Posterior vena cava (tissue), 2 donors: ENCODE measurements at places on chromosomes 6 and 20. TPM values are rescaled to one million over a fixed set of nuclear protein-coding genes. Genes with fewer than 3 reads are reported as not detected.

DNA sequence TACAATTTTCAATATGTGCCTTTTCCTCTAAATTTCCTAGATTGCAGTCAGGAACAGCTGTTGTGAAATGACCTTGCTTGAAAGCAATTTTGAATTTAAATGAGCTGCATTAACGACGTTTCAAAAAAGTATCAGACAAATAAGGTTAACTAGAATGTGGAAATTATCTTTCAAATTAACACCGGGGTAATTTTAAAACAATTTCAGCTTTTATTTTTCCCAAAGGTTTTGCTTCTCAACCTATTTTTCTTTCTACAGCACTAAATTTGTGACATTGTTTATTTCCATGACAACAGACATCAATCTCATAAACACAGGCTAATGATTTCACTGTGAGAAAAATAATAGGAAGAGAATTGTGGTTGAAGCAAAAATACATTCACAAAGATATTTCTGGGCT, 38.5 kb downstream of the COL12A1 start:
- DNase-seq: no peak

GRCh38 chr6:169723991-169724493, 258 bp downstream of the PHF10 start:
- DNase-seq: peak; percentile 83

Gene CCN5
- 210 TPM for total RNA-seq

- DNase-seq: no peak
Observed at GRCh38 chr6:98014442-98015201, 731.6 kb upstream of the MMS22L start.

Gene NPEPL1
- total RNA-seq: 28.5 TPM

Gene CLVS2
- not detected for total RNA-seq

DNA sequence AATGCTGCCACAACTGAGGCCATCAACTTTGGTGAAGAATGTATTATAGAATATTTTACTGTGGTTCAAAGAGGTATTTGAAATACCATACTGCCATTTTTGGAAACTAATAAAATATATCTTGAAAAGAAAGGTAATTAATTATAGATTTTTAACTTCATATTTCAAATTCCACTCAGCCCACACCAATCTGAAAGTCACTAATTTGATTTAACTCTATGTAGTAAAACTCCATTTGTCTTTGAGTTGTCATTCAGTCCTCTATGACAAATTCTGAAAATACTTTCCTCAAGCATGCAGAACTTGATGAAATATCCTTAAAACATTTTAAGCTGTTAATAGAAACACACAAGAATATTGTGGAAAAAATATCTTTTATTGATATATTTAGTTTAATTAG, 1196.7 kb upstream of the CITED2 start:
- DNase-seq: no peak

GRCh38 chr20:45433316-45433715, 17.4 kb downstream of the PIGT start:
- DNase-seq: no peak

Gene MYMX
- total RNA-seq: 1.5 TPM

Gene GHRH
- total RNA-seq: not detected

Gene OR2B6
- total RNA-seq: not detected

Gene VSX1
- not detected for total RNA-seq

Gene SLC22A1
- total RNA-seq: 1.8 TPM

- DNase-seq: no peak
Observed at GRCh38 chr6:169340395-169340794, 86.7 kb upstream of the THBS2 start.

GRCh38 chr20:33014336-33015113, 7.0 kb downstream of the BPIFB2 start:
- DNase-seq: peak; percentile 40

- no peak for DNase-seq
Observed at GRCh38 chr6:109239160-109239559, 143.1 kb downstream of the CD164 start.

GRCh38 chr6:99612551-99613408, 6.1 kb downstream of the PRDM13 start:
- DNase-seq: no peak

GRCh38 chr6:117399924-117400323, 25.8 kb downstream of the ROS1 start:
- DNase-seq: no peak

DNA sequence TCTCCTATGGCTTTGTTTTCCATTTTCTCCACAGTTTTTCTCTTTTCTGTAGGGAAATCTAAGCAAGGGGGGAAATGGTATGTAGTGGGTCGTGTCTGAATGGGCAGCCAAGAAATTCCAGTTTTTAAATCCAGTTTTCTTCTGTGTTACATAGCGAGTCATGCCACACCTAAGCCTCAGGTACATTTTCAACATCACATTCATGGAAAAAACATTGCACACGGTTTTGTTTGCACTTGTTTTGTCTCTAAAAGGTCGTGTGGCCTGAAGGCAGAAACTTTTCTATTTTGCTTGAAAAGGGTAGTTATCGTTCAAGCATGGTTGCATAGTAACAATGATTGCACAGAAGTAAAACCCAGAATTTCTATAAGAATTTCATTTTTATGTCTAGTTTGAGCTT, 70.5 kb downstream of the MOXD1 start:
- no peak for DNase-seq

GRCh38 chr6:121748376-121748775, 312.9 kb downstream of the GJA1 start:
- DNase-seq: no peak

- DNase-seq: peak; percentile 73
Observed at GRCh38 chr20:905396-905961, 10.7 kb downstream of the ANGPT4 start.

GRCh38 chr6:32738126-32738525, 3.1 kb upstream of the HLA-DQA2 start:
- DNase-seq: no peak

Gene SDC4
- total RNA-seq: 104 TPM

DNA sequence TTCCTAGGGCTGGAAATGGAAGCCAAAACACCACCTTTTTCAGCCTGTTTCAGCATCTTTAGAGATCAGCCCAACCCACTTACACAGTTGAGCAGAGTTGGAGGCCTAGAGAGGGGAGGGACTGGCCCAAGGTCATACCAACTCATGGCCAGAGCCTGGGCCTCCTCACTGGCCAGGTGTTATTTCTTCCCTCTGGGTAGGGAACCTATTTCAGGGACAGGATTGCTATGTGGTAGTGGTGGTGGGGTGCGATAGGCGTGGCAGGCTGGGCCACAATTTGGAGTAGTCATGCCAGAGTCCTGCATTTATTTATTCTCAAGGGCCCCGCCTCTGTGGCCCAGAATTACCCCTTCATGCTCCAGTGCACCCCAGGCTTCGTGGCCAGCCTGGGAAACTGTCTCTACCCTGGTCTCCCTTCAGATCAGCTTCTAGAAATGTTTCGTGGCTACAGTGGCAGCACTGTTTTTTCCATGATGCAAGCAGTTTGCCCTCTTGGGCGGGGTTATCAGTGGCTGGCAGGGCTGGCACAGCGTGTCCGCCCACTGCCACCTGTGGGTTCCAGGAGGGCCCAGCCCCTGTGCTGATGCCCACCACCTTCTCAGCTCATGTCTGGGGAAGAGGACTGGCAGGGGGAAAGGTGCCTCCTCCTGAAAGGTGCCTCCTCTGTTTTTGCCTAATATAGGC, 6.2 kb downstream of the VEGFA start:
- peak; percentile 72 for DNase-seq

Gene POLR3F
- 9.2 TPM for total RNA-seq

GRCh38 chr6:161853657-161854056, 579.8 kb upstream of the AGPAT4 start:
- DNase-seq: no peak

- no peak for DNase-seq
Observed at GRCh38 chr6:53233309-53233708, 84.7 kb upstream of the GCM1 start.

GRCh38 chr6:21899708-21900107, 306.2 kb downstream of the SOX4 start:
- DNase-seq: no peak

DNA sequence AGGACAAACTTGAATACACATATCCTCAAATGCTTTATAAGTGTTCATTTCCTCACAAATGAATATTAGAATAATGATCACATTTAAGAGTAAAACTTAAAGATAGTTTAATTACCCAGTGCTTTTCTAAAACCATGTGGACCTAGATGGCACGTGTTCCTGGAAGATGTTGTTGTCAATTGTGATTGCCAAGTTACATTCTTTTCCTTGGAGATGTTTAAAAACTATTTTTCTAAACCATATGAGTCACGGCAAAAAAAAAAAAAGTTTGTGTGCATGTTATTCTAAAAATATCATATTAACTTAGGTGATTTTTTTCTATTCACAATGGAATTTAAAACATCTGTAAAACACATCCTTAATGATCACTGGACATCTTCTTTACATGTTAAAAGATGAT, 51.1 kb downstream of the RCAN2 start:
- DNase-seq: no peak

Gene SMIM29
- total RNA-seq: 19.0 TPM

GRCh38 chr6:72414657-72415056, 207.2 kb upstream of the KCNQ5 start:
- DNase-seq: no peak

DNA sequence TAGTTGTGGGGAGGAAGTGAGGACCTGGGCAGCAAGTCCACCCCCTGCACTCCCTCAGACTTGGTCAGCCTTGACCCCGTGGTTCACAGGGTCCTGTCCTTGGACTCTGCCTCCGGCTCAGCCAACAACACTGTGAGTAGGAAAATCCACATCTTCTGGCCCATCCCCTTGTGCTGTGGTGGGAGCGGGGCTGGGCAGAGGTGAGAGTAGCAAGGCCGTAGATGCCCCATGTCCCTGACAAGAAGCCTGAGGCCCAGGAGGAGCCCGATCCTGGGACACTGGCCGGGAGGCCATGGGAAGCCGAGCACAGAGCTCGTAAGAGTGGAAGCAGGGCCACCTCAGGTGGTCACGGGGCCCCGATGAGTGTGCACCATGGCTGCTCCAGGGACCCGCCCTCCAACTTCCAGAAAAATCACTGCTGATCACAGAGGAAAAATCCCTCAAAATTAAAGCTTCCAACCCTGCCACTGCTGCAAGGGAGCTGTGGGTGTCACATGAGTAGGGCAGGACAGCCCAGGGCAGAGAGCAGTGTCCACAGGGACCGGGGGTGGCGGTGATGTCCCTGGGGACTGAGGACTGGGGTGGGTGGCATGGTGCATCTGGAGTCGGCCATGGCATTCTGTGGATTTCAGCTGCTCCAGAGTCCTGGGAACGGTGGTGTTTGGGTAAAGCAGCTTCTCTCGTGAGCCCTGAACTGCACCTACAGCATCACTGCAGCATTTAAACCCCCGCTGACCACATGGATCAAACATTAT, 189.4 kb downstream of the DLL1 start:
- DNase-seq: peak; percentile 67

Gene OR10C1
- total RNA-seq: not detected

DNA sequence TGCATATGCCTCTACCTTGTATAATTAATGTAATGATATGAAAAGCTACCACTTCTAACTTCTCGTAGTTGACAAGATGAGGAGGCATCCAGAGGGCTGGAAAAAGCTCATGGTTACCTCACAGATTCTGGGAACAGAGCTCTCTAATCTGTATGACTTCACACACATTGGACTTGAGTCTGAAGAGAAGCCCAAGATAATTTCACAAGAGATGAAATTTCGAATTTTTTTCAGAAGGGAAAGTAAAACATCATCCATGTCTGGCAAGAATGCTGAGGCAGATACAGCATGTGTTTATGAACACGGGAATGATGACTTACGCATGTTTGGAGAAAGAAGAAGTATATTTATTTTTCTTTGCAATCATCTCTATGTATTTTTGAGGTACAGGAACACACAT, 141.8 kb upstream of the TENT5A start:
- DNase-seq: no peak

DNA sequence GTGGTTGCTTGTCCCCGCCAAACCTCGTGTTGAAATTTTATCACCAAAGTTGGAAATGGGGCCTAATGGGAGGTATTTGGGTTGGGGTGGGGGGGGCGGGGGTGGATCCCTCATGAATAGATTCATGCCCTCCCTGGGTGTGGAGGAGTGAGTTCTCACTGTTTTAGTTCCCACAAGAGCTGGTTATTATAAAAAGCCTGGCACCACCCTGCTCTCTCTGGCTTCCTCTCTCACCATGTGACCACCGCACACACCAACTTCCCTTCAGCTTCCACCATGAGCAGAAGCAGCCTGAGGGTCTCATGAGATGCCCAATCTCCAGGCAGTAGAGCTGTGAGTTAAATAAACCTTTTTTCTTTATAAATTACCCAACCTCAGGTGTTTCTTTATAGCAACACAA, 111.3 kb downstream of the PRDM1 start:
- no peak for DNase-seq

GRCh38 chr6:129740013-129740412, 30.0 kb upstream of the ARHGAP18 start:
- DNase-seq: no peak

- no peak for DNase-seq
Observed at GRCh38 chr20:63750807-63751470, 11.4 kb downstream of the SLC2A4RG start.

Gene TRIM15
- not detected for total RNA-seq

DNA sequence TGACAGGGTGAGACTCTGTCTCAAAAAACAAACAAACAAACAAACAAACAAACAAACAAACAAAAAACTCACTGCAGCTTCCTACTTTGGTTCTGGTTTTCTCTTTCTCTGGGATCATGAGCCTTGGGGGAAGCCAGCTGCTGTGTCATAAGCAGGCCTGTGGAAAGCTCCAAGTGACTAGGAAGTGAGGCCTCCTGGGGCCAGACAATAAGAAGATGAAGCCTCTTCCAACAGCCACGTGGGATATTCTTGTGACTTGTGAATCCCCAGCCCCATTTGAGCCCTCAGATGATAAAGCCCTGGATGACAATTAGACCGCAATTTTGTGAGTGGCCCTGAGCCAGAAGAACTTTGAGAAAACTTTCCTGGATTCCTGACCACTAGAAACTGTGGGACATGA, 11.4 kb downstream of the HLA-A start:
- DNase-seq: no peak

GRCh38 chr20:48547664-48548063, 280.1 kb downstream of the PREX1 start:
- DNase-seq: no peak

DNA sequence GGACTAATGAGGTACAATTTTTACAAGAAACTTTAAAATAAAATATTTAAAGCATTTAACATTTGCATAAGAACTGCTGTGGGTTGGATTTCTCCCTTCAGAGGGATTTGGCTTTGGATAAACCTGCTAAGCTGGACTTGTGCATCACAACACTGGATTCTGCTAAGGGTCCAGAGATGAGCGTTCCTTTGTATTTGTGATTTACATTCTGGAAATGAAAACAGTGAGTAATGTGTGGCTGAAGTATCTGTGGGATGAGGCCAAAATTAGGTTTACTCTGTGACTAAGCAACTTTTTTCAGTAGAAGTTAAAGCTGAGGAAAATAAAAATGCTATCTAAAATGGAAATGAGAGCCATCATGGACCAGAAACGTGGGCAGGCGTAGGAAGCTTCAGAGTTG, 494.3 kb downstream of the EPM2A start:
- DNase-seq: no peak

DNA sequence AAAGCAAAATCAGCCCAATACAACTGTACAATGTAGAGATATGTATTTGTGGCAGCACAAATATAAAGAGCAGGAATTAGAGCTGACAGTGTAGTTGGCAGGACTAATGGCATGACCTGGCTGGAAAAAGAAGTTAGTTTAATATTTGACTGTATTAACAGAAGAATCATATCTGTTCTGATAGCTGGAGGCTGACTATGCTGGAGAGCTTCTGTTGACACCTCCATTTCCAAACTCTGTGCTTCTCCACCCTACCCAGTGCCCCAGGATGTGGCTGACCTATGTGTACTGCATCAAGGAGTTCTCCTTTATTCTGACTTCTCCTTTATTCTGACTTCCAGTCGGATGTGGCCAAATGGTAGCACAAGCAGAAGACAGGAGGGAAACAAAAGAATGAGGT, 299.3 kb downstream of the PKHD1 start:
- DNase-seq: no peak

Gene OR12D3
- not detected for total RNA-seq
